H4 (cell line): ENCODE measurements at places on chromosomes 13 and 19. TPM values are rescaled to one million over a fixed set of nuclear protein-coding genes. Genes with fewer than 3 reads are reported as not detected.

TMEM86B gene
- total RNA-seq, result 0.81 TPM in 1 of 2 replicates, not detected in the other

PRTN3 gene
- total RNA-seq, result 0.72 TPM in 1 of 2 replicates, not detected in the other

SLITRK5 gene
- total RNA-seq, result 0.14 and 0.43 TPM in 2 replicates

USP12 gene
- 10.3 and 11.4 TPM in 2 replicates for total RNA-seq

DNA sequence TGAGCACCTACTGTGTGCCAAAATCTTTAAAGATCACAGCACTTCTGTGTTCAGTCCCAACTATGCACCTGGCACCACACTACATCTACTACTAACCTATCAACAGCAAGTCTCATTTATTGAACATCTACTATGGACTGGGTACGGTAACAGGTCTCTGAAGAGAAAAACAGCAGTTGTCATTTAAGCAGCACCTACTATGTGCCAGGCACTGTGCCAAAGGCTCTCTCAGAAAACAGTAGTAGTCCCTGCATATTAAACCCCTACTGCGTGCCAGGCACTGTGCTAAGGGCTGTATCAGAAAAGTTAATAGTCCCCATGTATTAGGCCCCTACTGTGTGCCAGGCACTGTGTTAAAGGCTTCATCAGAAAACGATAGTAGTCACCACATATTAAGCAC is 106.2 kb downstream of the PTPRS start:
- DNase-seq, result no peak

DNA sequence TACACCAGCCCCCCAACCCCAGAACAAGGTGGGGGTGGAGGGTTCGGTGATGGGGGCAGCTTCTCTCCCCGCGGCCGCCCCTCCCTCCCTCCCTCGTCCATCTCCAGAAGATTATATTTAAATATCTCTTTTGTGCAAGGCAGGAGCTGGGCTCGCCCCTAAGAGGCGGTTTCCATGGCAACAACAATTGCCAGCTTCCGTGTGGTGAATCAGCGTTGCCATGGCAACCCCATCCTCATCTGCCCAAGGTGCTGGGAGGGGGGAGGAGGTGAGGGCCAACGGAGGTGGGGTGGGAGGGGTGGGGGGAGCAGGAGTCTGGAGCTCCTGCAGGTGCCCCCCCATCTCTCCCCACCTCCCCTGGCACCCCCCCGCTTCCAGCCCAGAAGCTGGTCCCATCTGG is 46.4 kb downstream of the CELF5 start:
- DNase-seq, result peak; percentile 60

GRCh38 chr19:54319049-54319448 is 6.1 kb upstream of the LILRA5 start:
- DNase-seq, result no peak

GRCh38 chr19:32181216-32181920 is 164.0 kb upstream of the ZNF507 start:
- DNase-seq, result no peak

GRCh38 chr19:4700693-4700970 is 23.0 kb downstream of the DPP9 start:
- no peak for DNase-seq

- DNase-seq, result no peak
Observed at GRCh38 chr19:10126213-10126639, 6.5 kb upstream of the EIF3G start.

GRCh38 chr19:46624958-46625661 is at the start of gene PTGIR:
TSS of gene PTGIR (minus strand) at chr19:46625089. CDS start at chr19:46624225, 864 bp downstream.
- peak; percentile 46 for DNase-seq

- no peak for DNase-seq
Observed at GRCh38 chr19:38319421-38320258, at the start of gene KCNK6. TSS of gene KCNK6 (plus strand) at chr19:38319845. CDS start at chr19:38319951, 106 bp downstream.

GRCh38 chr19:2255982-2256685 is at the start of gene JSRP1:
TSS of gene JSRP1 (minus strand) at chr19:2256417. CDS start at chr19:2255314, 1,103 bp downstream.
- no peak for DNase-seq

- no peak for DNase-seq
Observed at GRCh38 chr13:108615241-108615640, 14.2 kb upstream of the MYO16 start.

- no peak for DNase-seq
Observed at GRCh38 chr19:29665826-29666577, 741 bp downstream of the PLEKHF1 start.
